Stimulated activated CD4-positive, alpha-beta T cell treated with anti-CD3 and anti-CD28 coated beads, Interleukin-1b, Interleukin-23, amount 100 ng/mL, for 1 hour (primary cell): ENCODE measurements at places on chromosomes 4 and X.

- no peak for DNase-seq
Observed at GRCh38 chrX:80766916-80767315, 42.8 kb downstream of the BRWD3 start.

DNA sequence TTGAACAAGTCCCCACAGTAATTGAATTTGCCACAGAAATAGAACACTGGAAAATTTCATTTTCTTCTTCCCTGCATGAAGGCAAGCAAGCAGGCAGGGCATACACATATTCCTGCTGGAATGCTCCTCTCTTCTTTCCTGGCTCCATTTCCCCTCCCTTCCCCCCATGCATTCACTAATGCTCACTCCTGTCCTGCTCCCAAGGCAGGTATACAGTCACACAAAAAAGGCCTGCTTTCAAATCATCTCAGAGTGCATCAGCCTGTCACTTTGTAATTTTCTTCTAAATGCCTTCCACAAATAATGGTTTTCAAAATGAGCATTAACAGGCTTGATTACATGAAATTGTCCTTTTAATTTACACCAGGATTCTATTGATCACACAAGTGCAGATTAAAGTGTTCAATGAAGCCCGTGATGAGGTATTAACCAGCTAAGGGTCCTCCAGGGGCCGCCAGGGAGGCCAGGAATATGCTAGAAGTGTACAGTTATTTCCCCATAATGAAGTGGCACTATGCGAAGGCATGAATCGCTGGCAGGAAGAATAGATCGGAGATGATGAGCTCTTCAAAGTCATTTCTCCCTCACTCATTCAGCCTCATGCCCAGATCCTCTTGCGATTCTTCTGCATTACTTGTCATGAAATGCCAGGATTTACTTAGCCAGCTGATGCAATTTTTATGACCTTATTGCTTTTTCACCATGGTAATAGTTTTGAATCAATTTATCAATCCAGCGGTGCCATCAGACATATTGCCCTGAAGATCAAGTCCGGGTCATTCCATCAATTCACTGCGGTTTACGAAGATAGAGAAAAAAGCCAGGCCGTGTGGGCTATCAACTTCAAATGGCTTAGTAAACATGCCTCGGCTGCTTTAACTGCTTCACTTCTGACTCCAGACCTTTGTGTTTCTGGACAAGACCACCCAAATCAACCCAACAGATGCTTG, 243.5 kb downstream of the GPAT3 start:
- no peak for DNase-seq

DNA sequence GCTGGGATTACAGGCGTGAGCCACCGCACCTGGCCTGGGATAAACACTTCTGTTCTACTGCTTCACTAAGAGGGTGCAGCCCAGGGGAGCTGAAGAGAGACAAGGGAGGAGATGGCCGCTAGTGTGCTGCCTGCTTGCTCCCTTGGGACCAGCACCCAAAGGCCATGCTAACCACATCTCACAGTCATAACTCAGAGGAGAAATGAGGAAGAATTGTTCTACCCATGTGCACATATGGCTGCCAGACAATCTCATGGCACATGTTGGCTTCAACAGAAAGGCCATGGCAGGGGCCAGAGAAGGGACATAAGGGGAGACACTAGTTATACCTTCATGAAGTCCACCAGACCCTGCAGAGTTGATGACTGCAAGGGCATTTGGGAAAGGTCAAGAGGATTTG, 22.4 kb downstream of the CLDN22 start:
- no peak for DNase-seq

DNA sequence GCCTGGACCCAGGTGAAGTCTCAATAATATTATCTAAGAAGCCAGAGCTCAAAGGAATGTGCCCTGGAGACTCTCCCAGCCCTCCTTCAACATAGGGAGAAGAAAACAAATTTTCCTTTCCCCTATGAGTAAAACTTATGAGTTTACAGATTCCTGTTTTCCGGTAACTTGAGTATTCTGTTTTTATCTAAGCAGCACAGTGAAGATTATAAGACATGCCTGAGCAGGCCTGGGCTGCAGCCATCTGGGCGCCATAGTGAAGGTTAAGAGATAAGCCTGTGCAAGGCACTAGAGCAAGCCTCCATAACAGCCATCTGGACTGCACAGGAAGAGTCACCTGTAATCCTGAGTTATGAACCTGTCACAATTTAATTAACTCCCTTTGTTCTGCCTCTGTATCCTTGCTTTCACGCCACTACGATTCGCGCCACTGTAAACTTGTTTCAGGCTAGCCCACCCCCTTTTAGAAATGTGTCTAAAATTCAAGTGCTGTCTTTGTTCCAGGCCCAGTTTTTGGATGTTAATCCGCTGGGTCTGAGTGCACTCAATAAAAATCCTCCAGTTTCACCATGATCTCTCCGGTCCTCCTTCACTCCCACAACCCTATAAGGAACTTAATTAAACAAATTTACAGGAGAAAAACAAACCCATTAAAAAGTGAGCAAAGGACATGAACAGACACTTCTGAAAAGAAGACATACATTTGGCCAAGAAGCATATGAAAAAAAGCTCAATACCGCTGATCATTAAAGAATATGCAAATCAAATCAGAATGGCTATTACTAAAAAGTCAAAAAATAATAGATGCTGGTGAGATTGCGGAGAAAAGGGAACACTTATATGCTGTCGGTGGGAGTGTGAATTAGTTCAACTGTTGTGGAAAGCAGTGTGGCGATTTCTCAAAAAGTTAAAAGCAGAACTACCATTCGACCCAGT, 189.5 kb downstream of the APBB2 start:
- DNase-seq, result no peak

DNA sequence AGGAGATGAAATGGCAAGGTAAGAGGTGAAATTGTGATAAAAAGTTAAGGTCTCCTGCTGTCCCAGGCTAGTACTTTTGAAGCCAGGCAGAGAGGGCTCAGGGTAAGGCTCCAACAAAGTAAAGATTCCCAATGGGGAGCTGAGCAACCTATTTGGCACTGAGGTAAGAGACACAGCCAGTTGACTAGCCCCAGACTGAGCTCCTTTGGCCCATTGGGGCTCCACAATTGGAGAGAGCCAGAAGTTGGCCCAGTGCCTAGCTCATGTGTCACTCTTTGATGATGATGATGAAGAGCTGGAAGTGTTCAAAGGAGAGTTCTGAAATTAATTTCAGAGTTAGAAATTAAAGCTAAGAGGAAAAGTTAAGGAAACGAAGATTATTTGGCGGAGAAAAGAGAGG, 94.6 kb downstream of the RLIM start:
- DNase-seq, result no peak

- DNase-seq, result no peak
Observed at GRCh38 chr4:57158762-57159161, 48.6 kb upstream of the IGFBP7 start.

DNA sequence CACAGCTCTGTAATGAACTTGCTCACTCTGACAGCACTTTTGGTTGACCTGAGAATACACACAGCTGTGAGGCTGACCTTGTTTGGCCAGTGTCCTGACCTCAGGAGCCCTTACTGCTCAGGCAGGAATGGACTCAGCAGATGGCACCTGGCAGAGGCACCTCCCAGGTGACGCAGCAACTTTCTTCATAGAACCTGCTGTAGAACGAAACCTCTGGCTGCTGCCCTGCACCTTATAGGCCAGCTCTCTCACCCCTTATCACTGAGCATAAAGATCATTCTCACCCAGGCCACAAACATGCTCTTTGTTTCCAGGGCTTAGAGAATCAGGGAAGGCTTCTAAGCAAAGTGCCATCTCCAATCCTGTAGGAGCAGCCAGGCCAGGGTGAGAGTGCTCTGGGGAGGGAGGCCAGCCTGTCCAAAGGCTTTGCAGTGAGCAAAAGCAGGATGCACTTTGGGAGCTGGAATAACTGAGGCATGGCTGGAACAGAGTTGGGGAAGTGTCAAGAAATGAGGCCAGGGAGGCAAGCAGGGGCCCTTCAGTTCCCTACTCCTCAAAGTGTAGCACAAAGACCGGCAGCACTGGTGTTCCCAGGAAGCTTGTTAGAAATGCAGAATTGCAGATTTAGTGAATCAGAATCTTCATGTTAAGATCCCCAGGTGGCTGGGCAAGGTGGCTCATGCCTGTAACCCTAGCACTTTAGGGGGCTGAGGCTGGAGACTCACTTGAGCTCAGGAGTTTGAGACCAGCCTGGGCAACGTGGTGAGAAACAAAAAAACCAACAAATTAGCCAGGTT, 13.3 kb upstream of the CENPU start:
- no peak for DNase-seq

DNA sequence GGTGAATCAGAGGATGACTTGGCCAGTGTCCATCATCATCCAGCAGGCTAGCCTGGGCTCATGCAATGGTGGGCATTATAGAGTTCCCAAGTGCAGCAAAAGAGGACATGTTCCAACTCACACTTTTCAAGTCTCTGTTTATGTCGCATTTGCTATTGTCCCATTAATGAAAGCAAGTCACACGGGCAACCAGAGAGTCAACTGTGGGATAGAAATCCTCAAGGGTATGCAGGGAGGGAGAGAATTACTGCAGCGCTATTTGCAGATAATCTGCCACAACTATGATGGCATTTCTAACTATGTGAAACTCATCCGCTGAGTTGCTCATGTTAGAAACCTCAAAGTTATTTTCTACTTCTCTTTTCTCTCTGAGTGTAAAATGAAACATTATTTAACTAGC, 78.5 kb upstream of the TAB3 start:
- no peak for DNase-seq
